Urothelium cell line (cell line): ENCODE measurements at places on chromosomes 7 and 10.

GRCh38 chr7:151551820-151552219 is 32.1 kb upstream of the RHEB start:
- DNase-seq: no peak

GRCh38 chr10:77909021-77909748 is 17.4 kb downstream of the DLG5 start:
- DNase-seq: no peak

- DNase-seq: no peak
Measured at GRCh38 chr10:69517271-69517848, 55.9 kb downstream of the NEUROG3 start.

DNA sequence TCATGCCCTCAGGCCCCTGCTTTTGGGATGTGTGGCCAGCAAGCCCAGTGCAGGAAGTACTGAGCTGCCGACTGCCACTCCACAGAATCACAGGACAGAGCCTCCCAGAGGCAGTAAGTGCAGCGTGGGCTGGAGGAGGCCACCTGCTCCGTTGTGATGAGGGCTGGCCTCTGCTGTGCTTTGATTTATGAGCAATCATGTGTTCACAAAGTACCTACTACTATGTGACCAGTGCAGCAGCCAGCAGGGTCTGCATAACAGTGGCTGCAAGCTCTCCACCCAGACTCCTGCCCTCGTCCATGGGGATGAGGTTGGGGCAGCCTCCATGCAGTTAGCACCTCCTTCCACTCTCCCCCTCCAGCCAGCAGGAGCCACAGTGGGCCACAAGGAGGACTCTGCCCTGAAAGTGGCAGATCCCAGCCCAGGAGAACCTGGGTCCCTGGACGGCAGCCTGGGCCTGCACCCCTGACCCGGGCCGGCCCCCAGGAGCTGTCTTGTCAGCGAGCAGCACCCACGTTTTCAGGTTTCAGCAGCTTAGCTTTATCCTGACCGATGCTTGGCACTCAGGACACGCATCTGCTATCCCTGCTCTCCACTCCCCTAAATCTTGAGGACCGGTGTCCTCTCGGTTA is 37.7 kb upstream of the INSIG1 start:
- no peak for DNase-seq

GRCh38 chr10:130141878-130142277 is 5.7 kb downstream of the GLRX3 start:
- no peak for DNase-seq

- no peak for DNase-seq
Measured at GRCh38 chr10:14508725-14509124, 178.0 kb upstream of the FRMD4A start.

- DNase-seq: peak; percentile 58
Measured at GRCh38 chr10:24556750-24557742, 166.6 kb downstream of the ARHGAP21 start.

DNA sequence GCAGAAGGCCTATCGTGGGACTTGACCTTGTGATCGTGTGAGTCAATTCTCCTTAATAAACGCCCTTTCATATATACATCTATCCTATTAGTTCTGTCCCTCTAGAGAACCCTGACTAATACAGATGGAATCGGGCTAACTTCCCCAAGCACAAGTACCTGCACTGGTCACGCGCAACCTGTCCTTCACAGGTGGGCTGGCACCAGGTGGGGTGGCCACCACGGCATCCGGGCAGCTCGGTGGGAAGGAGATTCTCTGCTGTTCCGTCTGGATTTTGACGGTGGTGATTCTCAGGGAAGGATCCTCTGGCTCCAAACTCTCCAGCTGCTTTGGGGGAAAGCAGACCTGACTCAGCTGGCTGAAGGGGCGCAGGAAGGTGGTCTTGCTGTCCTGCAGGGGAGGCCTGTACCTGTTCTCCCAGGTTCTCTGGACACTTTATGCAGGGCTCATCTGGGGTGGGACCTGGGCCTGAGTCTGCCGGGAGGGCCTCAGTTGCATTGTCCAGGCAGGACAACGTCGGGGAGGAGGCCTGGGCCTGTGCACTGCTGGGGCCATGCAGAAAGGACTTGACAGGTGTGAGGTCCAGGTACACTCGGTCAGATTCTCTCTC is 61.1 kb downstream of the VWA2 start:
- DNase-seq: no peak

DNA sequence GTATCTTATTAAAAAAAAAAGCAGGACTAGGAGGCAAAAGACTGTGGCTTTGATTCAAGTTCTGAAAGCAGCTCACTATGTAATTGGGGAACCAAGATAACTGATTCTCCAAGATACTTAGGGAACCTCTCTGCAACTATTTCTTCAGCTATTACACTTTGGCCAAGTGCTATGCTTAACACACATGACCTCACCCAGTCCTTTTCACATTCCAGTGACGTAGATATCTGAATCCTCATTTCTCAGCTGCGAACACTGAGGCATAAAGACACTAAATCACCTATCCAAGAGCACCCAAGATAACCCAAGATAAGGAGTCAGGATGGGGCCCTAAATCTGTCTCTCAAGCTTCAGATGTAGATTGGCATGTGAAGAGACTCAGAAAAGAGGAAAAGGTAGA is 133.6 kb downstream of the GLI3 start:
- DNase-seq: no peak

DNA sequence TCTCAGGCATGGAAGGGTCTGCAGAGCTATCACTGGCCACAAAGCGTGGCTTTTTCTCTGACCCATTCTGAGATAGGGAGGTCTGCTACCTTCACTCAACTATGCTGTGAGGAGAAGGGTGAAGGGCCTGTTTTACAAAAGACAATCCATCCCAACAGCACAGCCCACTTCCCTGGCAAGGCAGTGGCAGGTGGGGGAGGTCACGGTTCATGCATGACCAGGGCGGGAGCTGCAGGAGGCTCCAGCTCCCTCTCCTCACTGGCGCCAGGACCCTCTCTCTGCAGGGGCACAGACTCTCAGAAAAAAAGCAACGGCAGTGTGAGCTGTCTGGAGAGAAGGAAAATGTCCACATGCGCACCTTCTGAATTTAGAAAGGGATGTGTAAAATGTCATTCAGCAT is 28.5 kb downstream of the GRB10 start:
- no peak for DNase-seq

GRCh38 chr7:27212497-27213432 is 12.9 kb upstream of the HOXA13 start:
- DNase-seq: no peak

DNA sequence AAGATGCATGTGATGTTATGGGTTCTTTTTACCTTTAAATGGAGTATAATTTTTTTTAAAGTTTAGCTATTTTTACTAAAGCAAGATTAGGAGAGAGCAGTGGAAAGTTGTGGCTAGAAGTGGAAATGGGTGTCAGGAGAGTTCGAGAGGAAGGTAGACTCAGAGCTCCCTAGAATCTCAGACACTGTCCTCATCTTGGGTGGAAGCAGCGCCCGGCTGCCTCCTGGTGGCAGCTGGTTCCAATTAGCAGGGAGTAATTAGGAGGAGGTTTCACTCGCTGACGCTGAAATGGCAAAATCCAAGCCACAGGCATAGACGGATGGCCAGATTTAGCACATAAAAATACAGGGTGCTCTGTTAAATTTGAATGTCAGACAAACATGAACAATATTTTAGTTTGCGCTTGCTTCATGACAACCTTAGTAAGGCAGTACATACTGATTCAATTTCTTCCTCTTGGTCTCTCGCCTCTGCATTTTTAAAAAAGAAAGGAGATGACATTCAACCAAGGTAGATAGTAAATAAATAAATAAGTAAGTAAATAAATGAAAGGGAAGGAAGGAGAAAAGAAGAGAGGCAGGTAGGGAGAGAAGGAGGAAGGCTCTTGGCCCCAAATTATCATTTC is 58.5 kb downstream of the LGI1 start:
- peak; percentile 44 for DNase-seq

DNA sequence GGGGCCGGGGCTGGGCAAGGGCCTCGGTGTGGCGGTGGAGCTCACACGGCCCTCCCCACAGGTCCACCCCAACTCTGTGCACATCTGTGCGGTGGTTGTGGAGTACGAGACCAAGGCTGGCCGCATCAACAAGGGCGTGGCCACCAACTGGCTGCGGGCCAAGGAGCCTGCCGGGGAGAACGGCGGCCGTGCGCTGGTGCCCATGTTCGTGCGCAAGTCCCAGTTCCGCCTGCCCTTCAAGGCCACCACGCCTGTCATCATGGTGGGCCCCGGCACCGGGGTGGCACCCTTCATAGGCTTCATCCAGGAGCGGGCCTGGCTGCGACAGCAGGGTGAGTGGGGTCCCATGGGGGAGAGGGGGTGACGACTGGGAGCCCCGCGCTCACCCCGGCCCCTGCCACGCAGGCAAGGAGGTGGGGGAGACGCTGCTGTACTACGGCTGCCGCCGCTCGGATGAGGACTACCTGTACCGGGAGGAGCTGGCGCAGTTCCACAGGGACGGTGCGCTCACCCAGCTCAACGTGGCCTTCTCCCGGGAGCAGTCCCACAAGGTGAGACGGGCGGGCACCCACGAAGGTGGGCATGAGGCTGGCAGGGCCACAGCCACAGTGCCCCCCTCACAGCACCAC is 8.8 kb downstream of the TMEM120A start:
- DNase-seq: no peak

GRCh38 chr10:33212061-33212748 is 122.3 kb downstream of the NRP1 start:
- no peak for DNase-seq

DNA sequence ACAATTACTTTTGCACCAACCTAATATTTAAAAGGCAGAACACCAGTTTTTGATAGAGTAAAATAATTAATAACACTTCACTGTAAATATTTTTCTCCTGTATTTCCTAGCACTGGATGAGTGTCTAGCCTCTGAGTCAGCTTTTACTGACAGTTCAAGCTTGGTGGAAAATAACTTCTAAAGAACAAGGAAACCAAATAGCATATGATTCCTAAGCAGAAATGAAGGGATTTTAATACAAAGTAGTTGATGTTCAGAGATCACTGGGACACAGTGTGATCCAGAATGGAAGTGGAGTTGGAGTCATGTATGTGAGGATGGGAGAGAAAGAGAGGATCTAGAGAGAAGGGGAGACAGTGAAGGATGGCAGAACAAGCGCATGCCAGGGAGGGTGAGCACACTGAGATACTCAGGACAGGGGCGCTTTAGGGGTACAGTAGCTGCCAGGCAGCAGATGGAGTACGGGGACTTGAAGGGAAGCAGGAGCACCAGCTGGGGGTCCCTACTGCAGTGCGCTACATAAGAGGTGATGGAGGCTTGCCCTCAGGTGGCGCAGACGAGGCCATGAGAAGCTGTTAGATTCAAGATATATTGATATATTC is 117.9 kb upstream of the KLF6 start:
- no peak for DNase-seq

DNA sequence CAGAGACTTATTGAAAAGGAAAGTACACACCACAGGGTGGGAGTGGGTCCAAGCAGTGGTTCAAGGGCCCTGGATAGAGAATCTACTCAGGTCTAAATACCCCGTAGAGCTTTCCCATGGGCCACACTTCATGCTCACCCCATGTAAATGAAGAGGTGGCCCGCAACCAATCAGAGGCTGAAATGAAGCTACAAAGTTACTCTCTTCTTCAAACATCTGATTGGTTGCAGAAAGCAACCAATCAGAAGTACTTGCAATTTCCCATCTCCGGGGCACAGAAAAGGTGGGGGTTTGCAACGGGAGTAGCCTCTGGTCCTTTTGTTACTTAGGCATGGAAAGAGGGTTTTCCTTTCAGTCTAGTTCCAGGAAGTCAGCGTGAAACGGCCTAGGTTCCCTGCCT is 15.2 kb upstream of the GALNTL5 start:
- no peak for DNase-seq
